ENCODE measurements at places on chromosomes 11 and 22.

- no peak for DNase-seq
Observed at GRCh38 chr11:73795925-73796632, 8.4 kb downstream of the MRPL48 start.

DNA sequence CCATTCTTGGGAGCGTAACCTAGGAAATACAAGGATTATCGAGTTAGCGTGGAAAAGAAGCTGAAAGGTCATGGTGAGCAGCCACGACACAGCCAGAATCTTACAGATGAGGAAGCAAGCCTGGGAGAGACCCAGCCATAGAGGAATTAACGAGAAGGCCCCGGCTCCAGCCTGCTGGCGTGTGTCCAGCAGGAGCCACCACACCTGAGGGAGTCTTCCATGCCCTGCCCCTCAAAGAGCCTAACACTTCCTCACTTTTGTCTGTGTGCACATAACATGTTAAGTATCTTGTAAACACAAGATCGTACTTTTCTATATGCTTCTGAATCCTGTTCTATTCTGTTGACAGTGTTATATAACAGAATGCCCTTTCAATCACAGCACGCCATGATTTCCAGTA, 18.1 kb downstream of the CECR2 start:
- DNase-seq, result no peak

DNA sequence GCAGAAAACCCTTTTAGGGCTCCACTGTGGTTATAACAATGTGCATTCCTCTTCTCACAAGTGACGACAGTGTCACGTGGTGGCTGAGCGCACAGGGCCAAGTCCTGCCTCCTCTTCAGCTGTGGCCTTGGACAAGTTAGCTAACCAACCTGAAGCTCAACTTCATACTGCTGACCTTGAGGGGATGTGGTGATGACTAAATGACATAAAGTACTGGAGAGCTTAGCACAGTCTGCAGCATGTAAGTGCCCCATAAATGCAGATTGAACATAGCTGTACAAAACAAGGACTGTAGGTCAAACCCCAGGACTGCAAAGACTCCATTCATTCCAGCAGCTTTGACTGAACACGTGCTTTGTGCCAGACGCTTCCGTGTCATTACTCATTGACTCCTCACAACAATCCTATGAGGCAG, 20.1 kb upstream of the MRGPRX2 start:
- no peak for DNase-seq

- no peak for DNase-seq
Observed at GRCh38 chr11:1222491-1223345, at the start of gene MUC5B. MUC5B (plus strand) TSS chr11:1223066; CDS start chr11:1223124, 58 bp downstream.

DNA sequence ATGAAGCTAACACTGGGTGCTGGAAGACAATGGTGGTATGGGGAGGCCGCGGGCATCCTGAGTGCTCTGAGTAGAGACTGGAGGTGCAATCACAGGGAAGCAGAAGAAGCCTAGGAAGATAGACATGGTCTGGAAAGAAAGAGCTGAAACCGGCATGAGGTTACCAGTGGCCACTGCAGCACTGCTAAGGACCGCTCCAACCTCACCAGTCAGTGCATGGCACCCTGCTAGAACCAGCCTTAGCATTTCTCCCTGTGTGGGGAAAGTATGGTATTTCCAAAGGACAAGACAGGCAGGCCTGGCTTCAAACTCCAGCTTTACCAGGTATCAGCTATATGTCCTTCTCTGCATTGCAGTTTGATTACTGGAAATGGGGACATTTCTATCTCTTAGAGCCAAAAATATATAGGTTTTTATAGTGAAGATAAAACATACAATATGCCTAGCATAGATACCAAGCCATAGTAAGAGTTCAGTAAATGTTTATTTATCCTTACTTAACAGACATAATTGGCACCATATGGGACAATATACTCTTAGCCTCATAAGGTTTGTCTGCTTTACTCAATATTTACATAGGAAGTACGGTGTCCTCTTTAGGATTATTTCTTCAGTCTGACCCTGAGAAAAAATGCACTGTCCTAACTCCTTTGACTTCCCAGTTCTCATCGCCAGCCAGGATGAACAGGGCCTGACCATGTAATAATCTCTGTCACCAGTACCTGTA, 231.1 kb downstream of the TENM4 start:
- DNase-seq, result no peak

DNA sequence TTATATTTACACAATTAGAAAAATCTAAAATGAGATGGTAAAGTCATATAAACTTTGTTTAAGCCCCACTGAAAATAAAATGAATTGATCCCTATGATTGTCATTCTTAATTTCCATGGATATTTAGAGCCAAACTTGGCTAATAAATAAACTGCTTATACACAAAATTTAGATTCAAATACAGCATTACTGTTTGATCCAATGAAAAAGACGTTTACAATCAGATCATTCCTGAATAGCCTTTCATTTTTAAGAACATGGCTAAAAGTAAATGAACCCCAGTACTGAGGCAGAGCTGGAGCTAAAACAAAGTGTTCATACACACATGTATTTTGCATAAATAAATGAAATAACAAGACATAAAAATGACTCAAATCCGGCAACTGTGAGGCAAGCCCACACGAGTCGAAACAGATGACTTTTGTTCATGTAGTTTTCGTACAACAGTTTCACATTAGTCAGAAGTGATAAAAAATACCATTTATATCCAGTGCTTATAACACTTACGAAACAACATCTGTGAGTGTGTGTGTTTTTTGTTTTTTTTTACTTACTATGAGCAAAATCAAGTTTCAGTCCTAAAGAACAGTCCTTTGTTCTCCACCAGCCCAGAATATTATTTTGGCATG, 386.5 kb downstream of the SOX6 start:
- DNase-seq, result no peak

GRCh38 chr11:62025487-62026105, 58.2 kb upstream of the FTH1 start:
- peak; percentile 92 for DNase-seq

GRCh38 chr11:18588297-18589252, at the start of gene UEVLD:
UEVLD (minus strand) TSS chr11:18588734; CDS start chr11:18588654, 80 bp downstream.
- peak; percentile 74 for DNase-seq

GRCh38 chr11:48123934-48124755, 92.5 kb upstream of the OR4B1 start:
- DNase-seq, result no peak

DNA sequence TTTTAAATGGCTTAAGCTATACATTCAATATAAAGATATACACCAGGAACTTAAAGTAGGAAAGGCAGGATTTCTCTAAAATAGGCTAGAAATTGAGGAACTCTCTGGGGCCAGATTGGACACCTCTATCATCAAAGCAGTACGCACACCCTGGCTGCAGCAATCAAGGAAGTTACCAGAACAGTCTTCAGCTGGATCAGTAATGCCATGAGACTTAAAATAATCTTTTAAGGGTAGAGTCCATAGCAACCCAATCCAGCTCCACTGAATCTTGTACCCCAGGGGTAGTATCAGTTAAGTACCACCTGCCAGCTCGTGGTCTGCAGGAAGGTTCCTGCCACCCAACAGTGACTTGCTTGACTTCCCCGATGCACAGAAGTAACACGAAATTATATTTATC, 3.0 kb downstream of the RDX start:
- DNase-seq, result no peak

DNA sequence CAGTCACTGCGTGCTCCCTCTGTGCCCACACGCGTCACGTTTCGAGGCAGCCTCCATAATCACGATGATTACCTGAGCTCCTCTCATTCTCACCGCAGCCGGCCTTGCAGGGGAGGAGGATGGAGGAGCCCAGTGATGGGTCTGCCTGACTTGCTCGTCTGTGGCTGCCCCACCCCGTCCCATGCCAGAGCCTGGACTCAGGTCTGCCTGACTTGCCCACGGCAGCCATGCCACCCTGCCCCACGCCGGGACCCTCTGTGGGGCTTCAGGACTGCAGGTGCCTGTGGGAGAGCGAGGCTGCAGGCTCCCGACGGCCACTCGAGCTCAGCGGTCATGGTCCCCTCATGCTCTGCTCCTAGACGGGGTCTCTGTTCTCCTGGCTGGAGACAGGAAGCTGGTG, 1025.1 kb downstream of the BRD1 start:
- DNase-seq, result no peak

DNA sequence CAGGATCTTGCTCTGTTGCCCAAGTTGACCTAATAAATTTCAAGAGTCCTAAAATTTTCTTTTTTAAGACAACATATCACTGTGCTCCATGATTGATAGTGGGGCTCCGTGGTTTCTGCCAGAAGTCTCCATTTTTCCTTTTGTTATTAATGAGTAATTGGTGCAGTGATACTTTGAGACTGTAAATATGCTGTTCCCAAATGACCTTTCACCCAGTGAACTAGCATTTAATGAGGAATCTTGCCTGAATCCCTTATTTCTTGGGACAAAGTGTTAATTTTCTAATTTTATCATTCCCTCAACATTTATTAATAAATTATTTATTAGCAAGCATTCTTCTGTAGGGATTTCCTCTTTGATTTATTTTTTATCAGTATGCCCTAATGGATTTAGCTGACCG, 2.3 kb upstream of the DHCR7 start:
- no peak for DNase-seq

GRCh38 chr11:44623341-44623730, 57.9 kb downstream of the CD82 start:
- DNase-seq, result no peak

DNA sequence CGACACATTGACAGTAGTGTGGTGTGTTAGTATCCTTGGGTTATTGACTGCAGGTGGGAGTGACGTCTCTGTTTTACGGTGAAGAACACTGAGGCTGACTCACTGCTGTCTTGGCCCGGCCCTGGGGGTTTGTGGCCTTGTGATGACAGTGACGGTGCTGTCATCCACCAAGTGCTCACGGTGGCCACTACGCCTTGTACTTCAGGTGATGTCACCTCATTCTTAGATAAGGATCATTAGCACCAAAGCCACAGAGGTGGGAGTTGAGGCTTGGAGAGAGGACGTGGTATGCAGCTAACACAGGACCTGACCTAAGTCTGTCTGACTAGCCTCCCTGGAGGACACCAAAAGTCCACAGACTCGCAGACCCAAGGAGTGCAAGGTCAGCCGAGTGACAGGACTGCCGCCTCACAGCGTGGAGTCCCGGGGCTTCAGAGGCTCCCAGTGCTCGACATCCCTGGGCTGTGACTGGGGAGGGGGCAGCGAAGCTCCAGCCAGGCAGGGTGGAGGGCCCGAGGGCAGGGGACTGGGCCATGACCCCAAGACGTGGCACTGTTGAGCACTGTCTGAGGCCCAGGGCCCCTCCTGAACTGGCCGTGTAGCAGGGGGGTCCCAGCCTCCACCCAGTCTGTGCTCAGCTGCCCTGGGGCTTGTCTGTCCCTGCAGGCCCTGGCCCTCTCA, 56.5 kb downstream of the NAT10 start:
- no peak for DNase-seq

DNA sequence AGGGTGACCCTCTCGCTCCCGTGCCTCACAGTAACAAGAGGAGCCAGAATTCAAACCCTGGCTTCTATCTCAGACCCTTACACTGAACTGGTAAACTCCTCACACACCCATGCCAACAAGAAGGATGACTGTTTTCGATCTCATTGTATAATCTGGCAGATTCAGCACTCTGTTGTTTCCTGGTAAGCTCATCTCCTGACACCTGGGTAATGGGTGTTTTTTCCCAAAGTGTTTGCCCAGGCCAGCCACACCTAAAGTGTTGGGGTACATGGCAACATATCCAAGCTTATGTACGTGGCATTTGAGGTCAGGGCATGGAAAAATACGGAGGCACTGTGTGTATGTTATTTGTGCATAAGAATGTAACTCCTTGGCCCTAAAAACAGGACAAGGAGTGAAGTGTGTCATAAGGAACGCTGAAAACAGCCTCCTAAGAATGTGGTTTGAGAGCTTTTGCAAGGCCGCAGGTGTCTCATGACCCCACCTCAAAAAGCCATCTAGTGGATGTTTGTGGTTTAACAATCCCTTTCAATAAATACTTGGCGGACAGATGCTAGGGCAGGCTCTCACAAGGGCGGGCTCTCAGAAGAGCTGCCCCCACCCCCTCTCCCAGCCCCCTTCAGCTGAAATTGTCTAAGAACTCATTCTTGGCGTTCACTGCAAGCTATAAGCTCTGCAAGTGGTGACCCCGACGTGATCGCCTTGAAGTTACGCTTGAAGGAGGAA, at the start of gene MS4A15:
MS4A15 (plus strand) TSS at position 561 of the 726 bp plus-strand sequence. CDS start 6,867 bp downstream, outside the sequence.
- no peak for DNase-seq

- no peak for DNase-seq
Observed at GRCh38 chr11:74330075-74330858, 18.8 kb upstream of the P4HA3 start.

GRCh38 chr22:37119872-37120271, 10.4 kb upstream of the TMPRSS6 start:
- DNase-seq, result no peak

DNA sequence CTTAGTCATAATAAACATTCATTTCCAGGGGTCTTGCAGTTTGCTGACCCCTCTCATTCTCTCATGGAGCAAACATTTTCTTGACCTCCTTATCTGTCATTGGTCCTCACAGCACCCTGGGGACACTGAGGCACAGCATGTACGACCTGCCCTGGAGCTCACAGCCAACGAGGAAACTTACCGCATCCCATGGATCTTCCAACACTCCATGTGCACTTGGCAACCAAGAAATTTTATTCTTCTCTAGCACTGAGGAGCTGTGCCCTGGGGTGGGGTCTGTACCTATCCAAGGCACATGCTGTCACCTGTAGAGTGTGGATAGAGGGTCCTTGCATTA, 69.4 kb upstream of the IGLL5 start:
- DNase-seq, result no peak

- no peak for DNase-seq
Observed at GRCh38 chr22:43855431-43855830, 6.9 kb downstream of the SULT4A1 start.

- DNase-seq, result no peak
Observed at GRCh38 chr11:4071325-4071724, 23.3 kb upstream of the RRM1 start.

GRCh38 chr22:20524004-20524481, 16.6 kb downstream of the MED15 start:
- no peak for DNase-seq

- DNase-seq, result no peak
Observed at GRCh38 chr11:134764367-134764766, 352.3 kb upstream of the B3GAT1 start.

- no peak for DNase-seq
Observed at GRCh38 chr11:20013346-20014066, 146.8 kb downstream of the DBX1 start.

DNA sequence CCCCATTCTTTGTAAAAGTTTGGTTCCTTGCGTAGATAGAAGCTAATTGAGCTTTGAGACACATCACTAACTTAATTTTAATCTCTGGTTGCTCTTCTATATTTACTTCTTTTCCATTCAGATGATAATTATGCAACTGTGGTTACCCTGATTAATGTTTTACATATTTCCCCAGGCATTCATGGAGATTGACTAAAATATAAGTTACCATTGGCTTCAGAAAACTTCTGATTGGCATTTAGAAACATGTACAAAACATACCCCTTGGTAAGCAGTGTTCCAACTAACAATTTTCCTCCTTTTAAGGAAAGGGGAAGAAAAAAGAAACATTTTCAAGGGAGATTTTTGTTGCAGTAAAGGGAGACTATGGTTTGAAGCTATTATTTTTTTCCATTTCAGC, 43.9 kb downstream of the FAT3 start:
- DNase-seq, result no peak

GRCh38 chr11:27754035-27755017, 54.1 kb upstream of the BDNF start:
- no peak for DNase-seq

- no peak for DNase-seq
Observed at GRCh38 chr22:38441620-38442287, 13.2 kb downstream of the KCNJ4 start.

Measured in CD4-positive, alpha-beta T cell treated with Interleukin-1 beta for 1 hour (primary cell).